ENCODE measurements at places on chromosomes 13 and 19.

DNA sequence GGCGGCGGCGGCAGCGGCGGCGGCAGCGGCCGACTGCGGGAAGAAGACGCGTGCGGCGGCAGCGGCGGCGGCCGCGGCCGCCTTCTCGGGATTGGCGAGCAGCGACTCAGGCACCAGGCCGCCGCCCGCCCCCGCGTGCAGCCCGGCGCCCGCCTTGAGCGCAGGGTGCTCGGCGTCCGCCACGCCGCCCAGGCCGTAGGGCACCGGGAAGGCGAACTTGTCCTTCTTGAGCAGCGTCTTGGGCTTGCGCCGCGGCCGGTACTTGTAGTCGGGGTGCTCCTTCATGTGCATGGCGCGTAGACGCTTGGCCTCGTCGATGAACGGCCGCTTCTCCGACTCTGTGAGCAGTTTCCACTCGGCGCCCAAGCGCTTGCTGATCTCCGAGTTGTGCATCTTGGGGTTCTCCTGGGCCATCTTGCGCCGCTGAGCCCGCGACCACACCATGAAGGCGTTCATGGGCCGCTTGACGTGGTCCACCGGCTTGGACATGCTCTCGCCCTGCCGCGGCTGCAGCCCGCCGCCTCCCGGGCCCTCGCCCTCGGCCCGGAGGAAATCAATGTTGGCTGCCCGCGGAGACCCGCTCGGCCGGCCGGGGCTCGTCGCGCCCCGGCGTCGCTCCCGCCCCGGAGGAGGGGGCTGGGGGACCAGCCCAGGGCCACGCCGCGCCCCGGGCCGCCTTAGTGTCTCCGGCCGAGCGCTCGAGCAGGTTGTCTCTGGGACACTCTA, 621 bp downstream of the SOX21 start:
- no peak for DNase-seq

DNA sequence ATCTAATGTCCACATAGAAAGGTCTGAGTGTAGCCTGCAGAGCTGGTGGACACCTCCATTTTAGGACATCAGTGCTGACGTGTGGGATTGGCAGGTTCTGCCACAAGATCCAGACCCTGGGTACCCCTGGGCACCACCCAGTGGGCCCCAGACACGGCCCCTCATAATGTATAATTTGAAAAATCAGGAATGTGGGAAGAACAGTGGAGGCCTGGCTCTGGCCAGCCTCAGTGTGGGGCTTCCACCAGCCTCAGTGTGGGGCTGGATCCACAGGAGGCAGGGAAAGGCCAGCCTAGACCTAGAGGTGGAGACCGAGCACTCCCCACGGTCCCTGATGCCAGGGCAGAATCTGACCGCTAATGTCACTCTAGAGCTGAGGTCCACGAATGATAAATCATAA, 150.7 kb upstream of the SOX1 start:
- no peak for DNase-seq

DNA sequence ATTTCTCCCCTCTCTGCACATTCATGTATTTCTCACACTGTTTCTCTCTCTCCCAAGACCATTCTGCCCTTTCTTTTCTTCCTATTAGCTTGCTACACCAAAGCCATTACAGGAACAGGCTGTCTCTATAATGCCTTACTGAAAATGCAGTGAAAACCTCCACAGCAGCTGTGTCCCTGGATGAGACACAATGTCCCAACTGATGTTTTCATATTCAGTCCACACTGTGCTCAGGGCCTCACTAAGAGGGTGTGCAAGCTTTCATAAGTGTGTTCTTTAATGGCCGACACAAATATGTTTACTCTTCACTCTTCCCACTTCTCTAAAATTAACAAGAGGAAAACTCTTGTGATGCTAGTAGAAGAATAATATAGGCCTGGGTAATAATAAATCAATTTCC, 163.4 kb downstream of the KCTD12 start:
- DNase-seq, result no peak

GRCh38 chr19:46372901-46373490, 26.1 kb downstream of the PPP5C start:
- DNase-seq, result no peak

GRCh38 chr19:42488783-42489521, 39.3 kb downstream of the CEACAM1 start:
- DNase-seq, result no peak

DNA sequence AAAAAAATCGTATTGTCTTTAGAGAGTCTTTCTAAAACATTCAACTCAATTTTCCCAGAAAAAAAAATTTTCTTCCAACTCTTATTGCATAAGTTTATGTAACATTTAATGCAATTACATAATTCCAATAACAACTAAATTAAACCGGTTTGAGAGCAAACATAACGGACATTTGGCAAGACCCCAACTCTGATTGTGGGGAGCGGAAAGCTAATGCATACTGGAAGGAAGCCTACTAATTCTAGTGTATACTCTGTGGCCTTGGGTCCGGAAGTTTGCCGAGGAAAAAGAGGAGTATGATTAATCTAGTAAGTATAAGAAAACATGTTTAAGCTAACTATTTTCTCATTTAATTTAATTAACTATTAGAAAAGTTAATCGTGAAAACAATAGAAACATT, 21.3 kb upstream of the MIR17HG start:
- no peak for DNase-seq

DNA sequence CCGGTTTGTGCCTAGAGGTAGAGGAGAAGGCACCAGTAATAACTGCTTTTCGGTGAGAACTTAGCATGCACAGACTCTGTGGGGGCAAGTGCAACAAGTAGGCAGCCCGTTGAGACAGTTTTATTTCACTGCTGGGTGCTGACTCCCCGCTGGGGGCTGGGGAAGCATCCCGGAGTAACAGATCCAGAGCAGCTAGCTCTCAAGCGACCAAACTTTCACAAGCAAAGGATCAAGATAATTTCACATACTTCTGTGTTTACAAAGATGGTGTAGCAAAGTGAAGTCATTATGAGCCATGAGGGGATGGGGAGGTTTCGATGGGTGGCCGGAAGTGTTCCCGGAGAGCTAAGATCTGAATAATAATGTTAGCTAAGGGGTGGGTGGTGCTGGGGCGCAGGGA, 2.8 kb downstream of the NACC1 start:
- no peak for DNase-seq

DNA sequence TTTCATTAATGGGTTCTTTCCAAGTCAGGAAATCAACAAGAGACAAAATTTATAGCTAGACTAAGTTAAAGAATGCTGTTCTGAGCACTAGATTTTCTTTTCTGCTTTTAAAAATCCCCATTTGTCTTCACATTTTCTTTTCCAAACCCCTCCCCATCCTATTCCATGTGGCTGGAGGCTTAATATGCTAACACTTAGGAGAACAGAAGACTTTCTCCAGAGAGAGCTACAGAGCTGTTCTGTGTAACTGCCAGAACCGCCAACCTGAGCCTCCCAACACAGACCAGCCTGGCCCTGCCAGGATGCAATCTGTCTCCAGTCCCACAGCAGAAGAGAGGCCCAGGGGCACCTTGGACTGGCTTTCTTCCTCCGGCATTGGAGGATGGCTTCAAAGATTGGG, 264.1 kb downstream of the NDFIP2 start:
- DNase-seq, result no peak

DNA sequence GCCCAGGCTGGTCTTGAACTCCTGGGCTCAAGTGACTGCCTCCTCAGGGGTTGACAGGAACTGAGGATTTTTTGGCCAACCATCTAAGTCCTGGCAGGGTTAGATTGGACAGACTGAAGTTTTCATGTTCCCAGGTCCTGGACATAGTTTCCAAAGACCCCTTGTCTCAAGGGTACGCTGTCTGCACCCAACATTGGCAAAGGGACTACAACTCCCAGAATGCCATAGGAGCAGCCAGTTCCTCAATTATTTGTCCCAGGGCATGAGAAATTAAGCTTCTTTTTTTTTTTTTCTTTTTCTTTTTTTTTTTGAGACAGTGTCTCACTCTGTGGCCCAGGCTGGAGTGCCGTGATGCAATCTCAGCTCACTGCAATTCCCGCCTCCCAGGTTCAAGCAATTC, 6.9 kb downstream of the GYS1 start:
- DNase-seq, result no peak

DNA sequence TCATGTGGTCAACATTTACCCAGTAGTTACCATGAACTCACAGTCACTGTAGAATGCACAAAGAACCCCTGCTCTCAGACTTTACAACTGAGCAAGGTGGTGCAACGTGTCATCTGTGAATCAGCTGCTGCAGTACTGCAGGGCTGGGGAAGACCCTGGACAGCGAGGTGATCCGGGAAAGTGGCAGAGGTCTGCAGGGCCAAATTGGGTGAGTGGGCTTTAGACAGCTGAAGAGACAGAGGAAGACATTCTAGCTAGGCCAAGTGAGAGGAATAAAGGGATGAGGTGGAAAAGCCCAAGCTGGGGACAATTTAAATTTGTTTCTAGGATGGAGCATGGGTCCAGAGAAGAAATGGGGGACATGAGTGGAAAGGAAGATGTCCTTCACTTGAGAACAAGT, 270.5 kb downstream of the DCLK1 start:
- DNase-seq, result no peak

DNA sequence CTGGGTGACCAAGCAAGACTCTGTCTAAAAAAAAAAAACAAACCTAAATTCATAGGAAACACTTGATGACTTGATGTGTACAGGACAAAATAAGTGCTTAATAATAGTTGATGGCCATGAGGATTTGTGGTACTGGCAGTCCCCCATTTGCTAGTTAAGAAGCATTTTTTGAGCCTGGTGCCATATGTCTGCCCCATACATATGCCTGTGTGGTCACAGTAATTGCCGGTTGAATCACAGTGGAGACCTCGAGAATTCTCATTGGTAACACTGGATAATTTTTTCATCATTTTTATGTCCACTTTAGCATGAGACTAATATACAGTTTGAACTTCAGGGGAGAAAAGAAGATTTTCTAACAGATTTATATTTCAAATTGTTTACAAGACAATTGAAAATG, 79.2 kb downstream of the LRCH1 start:
- no peak for DNase-seq

DNA sequence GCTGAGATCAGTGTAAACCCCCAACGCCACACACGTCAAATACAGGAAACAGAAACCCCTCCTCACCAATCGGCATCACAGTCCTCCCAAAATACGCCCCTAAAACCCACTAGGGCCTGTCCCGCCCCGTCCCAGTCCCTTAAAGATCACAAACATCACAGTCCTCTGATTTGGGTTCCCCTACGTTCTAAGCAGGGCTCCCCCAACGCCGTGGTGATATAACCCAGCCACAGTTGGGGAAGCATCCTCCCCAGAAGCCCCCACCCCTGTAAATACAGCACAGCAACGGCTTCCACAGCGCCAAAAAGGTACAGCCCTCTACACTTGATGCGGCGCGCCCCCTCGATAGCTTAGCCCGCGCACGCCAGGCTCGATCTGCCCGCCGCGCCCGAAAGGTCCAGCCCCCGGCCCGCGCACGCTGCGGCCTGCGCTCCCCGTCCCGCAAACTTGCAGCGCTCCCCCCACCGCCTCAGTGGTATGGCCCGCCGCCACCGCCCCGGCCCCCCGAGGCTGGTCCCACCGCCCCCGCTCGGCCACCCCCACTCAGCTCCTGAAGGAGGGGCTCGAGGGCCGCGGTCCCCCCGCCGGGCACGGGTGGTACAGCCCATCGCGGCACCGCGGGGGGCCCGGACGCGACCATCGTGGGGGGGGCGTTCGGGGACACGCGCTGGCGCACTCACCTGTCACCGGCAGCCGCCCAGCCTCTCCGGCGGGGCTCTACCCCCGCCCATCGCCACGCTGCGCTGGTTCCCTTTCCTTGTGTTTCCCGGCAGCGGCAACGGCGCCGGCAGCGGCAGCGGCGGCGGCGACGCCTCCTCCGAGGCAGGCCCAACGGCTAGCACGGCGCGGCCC, at the start of gene AKT2:
Gene AKT2 (minus strand): TSS at position 845 of the 852 bp plus-strand sequence. CDS start 20,078 bp downstream, outside the sequence.
- DNase-seq, result peak; percentile 19

DNA sequence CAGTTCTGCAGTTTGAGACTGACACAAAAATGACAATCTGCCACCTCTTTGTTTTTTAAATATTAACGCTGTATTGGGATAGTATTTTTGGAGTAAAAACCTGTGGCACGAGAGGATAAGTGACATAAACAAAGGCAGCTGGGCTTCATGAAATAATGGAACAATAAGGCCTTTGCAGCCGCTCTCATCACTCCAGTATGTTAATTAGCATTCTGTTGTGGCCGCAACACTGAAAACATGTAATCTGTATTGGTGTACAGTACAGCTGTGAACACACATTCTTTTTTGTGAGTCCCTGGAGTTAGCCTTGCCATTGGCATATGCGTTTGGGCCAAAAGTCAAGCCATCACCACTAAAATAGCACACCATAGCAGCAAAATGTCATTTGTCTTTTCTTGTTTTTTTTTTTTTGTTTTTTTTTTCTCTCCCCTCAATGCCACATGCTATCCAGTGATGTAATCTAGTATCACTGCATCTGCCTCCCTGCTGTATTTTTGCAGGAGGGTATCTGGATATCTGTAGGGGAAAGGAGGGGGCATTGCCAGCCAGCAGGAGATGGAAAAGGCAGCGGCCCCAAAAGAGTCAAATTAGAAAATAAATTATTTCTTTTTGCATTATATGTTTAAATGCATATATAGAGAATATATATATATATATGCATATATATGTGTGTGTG, 885 bp upstream of the ZNF536 start:
- no peak for DNase-seq

GRCh38 chr13:22175241-22175640, 504.4 kb downstream of the FGF9 start:
- no peak for DNase-seq

GRCh38 chr19:10898633-10899032, 27.3 kb downstream of the CARM1 start:
- DNase-seq, result no peak

- DNase-seq, result no peak
Observed at GRCh38 chr19:34171539-34171876, 796 bp upstream of the LSM14A start.

DNA sequence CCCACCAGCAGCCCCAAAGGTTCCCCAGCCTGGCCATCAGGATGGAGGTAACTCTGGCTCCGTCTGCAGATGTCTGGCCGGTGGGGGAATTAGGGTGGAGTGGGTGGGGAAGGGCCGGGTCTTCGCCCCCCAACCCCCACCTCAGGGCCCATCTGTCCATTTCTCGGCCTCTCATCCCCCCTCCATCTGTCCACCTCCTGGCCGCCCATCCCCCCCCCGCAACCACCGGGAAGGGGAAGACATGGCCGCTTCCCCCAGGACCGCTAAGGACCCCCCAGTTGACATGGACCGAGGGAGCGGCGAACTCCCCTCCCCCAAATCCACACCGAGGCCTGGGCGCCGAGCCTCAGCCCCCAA, 793 bp downstream of the LRFN1 start:
- no peak for DNase-seq

GRCh38 chr19:4186087-4186993, 3.9 kb downstream of the ANKRD24 start:
- peak; percentile 42 for DNase-seq

Data from bone marrow (tissue), 2 donors.